CD4-positive, alpha-beta T cell treated with Interferon alpha-2 for 1 hour (primary cell): ENCODE measurements at places on chromosomes 2 and 18.
A peak's percentile ranks its signal among the peaks of the same experiment; 100 is the strongest.

DNA sequence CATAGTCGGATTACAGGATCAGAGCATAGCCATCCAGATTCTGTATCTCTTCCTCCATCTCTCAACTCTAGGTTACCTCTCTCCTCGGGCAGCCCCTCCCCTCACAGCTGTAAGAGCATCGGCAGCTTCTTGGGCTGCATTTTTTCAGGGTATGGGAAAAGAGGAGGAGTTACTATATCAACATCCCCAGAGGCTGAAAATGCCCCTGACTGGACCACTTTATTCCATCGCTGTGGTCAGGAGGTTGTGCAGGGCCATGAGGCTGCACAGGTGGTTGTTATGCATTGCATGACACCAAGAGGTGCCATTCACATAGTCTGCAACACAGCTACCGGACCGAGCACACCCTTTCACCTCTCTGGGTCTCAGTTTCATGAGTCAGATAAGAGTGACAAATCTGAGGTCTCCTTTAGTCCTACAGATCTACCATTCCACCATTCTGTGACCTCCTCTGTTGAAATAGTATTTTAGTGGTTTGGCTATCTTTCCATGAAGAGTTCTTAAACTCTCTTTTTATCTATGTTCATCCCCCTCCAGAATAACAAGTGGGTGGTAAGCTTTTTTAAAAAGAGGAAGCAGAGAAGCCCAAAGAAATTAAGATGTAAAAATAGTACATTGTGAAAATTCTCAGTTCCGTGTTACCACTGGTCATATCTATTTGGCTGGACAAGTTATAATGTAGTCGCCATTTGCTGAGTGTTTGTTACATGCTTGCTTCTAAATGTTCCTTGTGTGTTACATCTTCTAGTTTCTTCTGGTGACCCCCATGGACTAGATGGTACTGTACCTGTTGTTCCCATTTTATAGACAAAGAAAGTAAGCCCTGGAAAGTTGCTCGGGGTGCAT lies 56.6 kb upstream of the SLC1A4 start:
- no peak for DNase-seq

- no peak for DNase-seq
Observed at GRCh38 chr2:217218269-217219163, 358.7 kb upstream of the TNP1 start.

GRCh38 chr2:230900336-230900995 lies 24.6 kb downstream of the GPR55 start:
- DNase-seq, result no peak

DNA sequence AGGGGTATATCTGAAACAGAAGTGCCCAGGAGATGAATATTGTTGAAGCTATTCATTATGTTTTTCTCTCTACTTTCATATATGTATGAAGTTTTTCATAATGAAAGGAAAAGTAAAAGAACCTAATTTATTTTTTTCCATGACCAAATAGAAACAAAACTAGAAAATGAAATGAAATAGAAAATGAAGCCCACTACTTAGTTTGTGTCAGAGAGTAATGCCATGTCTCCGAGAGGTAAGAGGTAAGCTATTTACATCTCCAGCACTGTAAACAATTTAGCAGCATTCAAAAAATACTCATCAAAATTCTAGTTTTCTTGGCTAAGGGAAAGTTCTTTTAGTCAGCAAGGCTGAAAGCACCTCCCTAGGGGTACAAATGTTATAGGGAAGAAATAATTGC lies 238.6 kb downstream of the PTH2R start:
- DNase-seq, result no peak

- peak; percentile 65 for DNase-seq
Observed at GRCh38 chr18:38940863-38941531, 1375.4 kb upstream of the CELF4 start.

DNA sequence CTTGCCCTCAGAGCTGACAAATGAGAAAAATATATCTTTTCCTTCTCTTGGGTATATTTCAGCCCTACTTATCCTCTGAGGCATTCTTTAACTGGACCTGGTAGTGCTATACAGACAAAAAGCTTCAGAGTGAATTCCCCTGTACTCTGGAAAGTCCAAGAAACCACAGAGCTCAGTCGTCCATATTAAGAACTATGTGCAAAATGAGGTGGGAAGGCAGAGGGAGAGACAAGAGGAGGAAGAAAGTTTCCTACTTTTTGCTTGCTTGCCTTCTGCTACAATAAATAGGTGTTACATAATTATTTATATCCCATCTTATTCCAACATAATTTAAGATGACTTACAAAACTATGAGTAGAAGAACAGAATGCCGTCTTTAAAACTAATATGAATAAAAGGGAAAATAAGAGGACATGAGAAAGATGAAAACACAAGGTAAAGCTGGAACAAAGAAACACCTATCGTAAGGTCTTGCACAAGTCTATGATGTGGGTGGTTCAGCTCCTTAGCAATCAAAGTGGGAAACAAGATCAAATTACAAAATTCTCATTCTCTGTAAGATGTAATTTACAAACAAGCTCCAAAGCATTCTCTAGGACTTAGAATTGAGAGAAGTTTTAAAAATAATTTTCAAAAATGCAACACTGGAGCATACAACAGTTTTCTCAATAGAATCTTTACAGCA lies 97.9 kb downstream of the BAZ2B start:
- no peak for DNase-seq

GRCh38 chr2:134973241-134974138 lies 54.9 kb downstream of the CCNT2 start:
- no peak for DNase-seq

DNA sequence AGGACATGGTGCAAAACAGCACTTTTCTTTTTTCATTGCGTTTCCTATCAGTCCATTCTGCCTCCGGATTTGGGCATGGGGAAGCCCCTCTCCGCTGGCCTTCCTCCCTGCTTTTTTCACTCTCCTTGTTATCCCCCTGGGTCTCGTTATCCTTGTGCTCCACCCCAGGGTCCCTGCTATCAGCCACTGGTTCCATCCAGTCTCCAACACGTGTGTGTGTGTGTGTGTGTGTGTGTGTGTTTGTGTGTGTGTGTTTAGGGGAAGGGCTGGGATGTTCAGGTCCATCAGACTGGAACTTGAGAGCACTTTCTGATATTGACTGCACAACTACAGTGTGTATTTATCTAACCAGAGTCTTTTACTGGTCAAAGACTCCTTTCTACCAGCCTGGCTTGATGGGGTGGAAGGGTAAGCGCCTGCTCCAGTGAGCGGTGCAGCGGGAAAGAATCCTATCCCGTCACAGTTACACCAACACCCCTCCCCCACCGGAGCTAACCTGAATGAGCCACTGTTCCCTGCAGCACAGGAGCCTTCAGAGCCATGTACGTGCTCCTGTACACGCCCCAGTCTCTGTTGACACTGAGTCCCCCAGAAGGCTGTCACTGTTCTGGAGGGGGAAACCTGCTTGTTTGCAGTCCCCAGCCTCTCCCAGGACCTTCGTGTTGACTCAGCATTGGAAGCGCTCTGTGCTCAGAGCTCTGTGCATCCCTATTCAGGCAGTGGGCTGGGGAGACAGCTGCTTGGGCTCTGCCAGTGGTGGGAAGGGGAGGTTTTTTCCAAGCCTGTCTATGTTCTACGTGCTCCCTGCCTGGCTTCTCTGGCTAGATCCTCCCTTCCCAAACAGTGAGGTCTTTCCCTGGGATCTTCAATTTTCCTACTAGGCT lies 4.6 kb downstream of the INHA start:
- no peak for DNase-seq

DNA sequence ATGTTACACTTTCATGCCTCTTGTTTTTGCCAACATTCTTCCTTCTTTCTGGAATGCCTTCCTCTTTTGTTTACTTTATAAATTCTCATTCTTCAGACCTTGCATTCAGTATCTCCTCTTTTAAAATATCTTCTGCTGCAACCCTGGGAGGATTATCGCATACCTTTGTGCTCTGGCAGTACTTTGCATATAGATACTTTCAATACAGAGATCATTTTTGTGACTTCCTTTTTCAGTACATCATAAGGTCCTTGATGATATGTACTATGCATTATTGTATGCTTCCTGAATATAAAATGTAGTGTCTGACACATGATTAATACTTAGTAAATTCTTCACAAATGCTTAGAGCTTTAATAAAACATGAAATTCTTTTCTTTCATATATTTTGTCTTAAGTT lies 538.7 kb downstream of the TRIB2 start:
- DNase-seq, result no peak

GRCh38 chr18:29096079-29096770 lies 919.3 kb upstream of the CDH2 start:
- no peak for DNase-seq

GRCh38 chr2:241357531-241357930 lies 1.4 kb downstream of the FARP2 start:
- no peak for DNase-seq

- DNase-seq, result no peak
Observed at GRCh38 chr2:62344472-62344871, 148.6 kb downstream of the B3GNT2 start.

- DNase-seq, result no peak
Observed at GRCh38 chr2:200523604-200524003, 2.4 kb upstream of the SGO2 start.

GRCh38 chr18:74556126-74556525 lies 21.8 kb downstream of the CNDP1 start:
- DNase-seq, result no peak

DNA sequence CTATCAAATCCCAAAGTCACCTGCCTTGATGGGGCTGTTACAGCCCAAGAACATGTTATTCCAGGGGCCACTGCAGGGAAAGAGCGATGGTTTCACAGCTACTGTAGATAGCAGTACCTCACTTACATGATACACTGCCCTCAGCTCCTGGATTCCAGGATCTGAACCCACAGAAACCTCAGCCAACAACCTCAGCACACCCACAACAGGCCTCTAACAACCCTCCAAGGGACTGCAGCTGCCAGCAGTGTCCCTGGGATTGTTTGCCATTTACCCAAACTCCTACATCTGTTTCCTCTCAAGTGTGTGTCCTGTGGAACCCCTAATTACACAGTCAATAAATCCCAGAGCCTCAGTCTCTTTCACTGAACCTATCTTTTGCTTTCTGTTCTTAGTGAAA lies 28.2 kb downstream of the OSBPL1A start:
- no peak for DNase-seq

DNA sequence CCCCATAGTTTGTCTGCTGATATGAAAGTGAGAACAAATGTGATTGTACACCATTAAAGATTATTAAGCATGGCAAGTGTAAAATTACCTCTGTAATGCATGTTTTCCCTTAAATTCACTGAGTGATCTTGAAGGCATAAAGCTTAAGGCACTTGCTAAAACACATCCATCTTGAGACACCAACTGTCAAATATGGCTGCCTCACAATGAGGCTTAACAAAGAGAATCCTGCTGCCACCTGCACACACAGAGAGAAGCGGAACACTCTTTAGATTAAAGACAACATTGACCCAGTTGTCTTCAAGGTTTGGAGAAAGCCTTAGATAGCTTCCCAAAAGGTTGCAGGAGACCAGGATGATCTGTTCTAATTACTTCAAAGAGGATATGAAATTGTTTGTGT lies 803.6 kb upstream of the GYPC start:
- DNase-seq, result no peak

- DNase-seq, result no peak
Observed at GRCh38 chr18:26448714-26449159, 99.6 kb downstream of the KCTD1 start.

DNA sequence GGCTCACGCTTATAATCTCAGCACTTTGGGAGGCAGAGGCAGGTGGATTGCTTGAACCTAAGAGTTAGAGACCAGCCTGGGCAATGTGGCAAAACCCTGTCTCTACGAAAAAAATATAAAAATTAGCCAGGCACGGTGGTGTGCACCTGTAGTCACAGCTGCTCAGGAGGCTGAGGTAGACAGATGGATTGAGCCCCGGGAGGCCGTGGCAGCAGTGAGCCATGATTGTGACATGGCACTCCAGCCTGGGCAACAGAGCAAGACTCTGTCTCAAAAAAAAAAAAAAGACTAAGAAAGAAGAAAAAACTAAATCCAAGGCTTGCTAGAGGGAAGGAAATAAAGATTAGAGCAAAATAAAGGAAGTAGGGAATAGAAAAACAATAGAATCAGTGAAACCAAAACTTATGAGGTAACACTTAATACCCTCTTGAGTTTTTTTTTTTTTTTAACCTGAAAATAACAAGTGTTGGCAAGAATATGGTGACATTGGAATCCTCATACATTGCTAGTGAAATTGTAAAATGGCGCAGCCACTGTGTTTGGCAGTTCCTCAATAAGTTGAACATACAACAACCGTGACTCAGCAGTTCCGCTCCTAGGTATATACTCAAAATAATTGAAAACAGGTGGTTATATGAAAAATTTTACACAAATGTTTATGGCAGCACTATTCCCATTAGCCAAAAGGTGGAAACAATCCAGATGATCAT lies 85.2 kb downstream of the EML4 start:
- no peak for DNase-seq

DNA sequence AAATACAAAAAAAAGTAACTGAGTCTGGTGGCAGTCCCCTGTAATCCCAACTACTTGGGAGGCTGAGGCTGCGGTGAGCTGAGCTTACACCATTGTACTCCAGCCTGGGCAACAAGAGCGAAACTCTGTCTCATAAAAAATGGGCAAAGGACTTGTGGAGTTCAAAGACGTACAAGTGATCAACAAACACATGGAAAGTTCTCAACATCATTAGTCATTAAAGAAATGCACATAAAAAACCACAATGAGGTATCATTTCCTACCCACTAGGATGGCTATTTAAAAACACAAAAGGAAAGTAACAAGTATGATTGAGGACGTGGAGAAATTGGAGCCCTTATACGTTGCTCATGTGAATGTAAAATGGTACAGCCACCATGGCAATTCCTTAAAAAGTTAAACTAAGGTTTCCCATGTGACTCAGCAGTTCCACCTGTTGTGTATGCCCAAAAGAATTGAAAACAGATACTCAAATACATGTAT lies 52.3 kb downstream of the RAB10 start:
- DNase-seq, result peak; percentile 25

- DNase-seq, result no peak
Observed at GRCh38 chr2:241268306-241268705, 47.2 kb downstream of the HDLBP start.

DNA sequence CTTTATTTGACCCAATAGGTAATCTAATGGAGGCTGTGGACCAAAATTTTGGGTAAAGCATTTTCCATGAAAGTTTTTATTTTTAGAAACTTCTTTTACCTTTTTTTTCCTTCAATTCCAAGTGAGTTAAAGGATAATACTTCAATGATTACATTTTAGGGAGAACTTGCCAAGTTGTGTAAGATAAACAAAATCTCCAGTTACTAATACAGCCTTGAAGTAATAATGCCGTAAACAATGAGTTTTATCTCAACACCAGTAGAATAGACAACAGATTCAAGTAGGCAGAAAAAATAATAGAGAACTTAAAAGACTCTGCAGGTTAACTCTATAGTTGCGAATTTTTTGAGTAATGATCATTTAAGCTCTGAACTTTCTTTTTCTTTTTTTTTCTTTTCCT lies 807.4 kb downstream of the CNTNAP5 start:
- DNase-seq, result no peak

DNA sequence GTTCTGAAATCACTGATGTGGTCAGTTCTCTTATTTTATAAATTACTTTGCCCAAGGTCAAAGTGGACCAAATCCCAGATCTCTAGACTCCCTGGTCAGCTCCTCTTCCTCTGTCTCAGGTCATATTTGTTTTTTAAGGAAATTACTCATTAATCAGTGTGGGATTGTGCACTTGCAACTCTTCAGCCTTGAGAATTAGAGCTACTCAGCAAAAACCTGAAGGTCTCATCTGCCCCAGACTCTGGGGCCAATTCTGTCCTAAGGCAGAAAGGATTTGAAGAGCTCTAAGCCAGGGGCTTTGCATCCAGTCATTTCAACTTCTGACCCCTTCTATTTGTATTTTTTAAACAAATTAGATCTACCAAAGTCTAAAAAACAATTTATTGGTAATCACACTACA lies 17.7 kb upstream of the DCC start:
- DNase-seq, result no peak
